ENCODE measurements at places on chromosomes 5 and 9. TPM values are rescaled to one million over a fixed set of nuclear protein-coding genes. Genes with fewer than 3 reads are reported as not detected.

DOLPP1 gene
- polyA plus RNA-seq, result 40.5 TPM

TLX3 gene
- not detected for polyA plus RNA-seq

GCNT4 gene
- polyA plus RNA-seq, result not detected

ALDH7A1 gene
- polyA plus RNA-seq, result not detected

PCDHB16 gene
- polyA plus RNA-seq, result not detected

DMRTA1 gene
- polyA plus RNA-seq, result not detected

HARS1 gene
- 81.7 TPM for polyA plus RNA-seq

BTNL3 gene
- 0.44 TPM for polyA plus RNA-seq

NTNG2 gene
- polyA plus RNA-seq, result 0.01 TPM

UGT3A2 gene
- not detected for polyA plus RNA-seq

FOXD4 gene
- 0.81 TPM for polyA plus RNA-seq

BTNL8 gene
- polyA plus RNA-seq, result not detected

DENND4C gene
- polyA plus RNA-seq, result 13.3 TPM

RPL37 gene
- 4,956 TPM for polyA plus RNA-seq

HSPB3 gene
- 6.9 TPM for polyA plus RNA-seq

SNAPC3 gene
- 21.4 TPM for polyA plus RNA-seq

SPINK7 gene
- polyA plus RNA-seq, result not detected

- no peak for DNase-seq
Measured at GRCh38 chr5:17282283-17283120, 65.1 kb downstream of the BASP1 start.

- peak; percentile 62 for DNase-seq
Measured at GRCh38 chr9:109903515-109904138, 123.6 kb downstream of the PALM2AKAP2 start.

DNA sequence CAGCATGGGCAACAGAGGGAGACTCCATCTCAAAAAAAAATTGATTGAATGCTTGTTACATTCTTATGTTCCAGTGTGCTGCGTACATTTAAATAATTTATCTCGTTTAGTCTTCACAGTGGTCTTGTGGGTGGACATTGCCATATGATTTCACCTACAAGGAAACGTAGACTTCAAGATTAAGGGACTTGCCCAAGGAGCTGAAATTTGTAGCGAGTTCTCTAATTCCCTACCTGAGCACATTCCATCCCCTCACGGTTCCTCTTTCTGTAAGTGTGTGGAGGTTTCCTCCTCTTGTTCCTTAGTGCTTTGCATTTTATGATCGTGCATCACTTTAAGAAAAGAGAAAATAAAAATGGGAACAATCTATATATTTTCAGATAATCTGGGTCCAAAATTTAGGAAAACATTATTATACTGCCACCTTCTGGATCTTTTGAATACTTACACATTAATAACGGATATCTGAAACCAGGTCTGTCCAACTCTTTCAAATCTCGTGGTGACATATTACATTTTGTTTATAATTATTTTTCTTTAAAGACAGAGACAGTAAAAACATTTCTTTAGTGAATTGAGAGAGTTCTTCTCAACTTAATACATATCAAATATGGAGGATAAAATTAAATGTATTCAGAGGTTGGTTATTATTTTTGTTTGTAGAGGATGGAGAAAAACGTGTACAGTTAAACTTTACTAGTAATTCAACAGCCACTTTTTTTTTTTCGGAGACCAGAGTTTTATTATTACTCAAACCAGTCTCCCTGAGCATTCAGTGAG, 29.9 kb upstream of the C7 start:
- DNase-seq, result peak; percentile 43

- no peak for DNase-seq
Measured at GRCh38 chr5:9479361-9479760, 66.5 kb downstream of the SEMA5A start.

GRCh38 chr9:114207034-114207810, 51.9 kb downstream of the COL27A1 start:
- DNase-seq, result no peak

GRCh38 chr5:178259623-178260536, 27.3 kb upstream of the PHYKPL start:
- DNase-seq, result no peak

DNA sequence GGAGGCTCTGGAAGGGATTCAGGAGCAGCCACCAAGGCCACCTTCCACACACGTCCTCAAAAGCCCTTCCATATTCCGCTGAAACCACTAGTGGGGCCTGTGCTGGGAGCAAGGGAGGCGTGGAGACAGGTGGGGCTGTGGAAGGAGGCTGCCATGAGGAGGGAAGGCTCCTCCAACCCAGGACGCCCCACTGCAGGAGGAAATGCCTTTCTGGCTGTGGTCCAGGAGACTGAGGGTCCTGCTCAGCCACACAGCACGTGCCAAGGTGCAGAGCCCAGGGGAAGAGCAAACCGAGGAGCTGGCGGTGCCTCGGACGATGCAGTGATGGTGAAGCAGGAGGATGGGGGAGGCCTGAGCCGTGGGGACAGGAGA, 49.5 kb downstream of the ADAMTS2 start:
- no peak for DNase-seq

GRCh38 chr9:83569326-83569725, 31.1 kb upstream of the FRMD3 start:
- no peak for DNase-seq

- no peak for DNase-seq
Measured at GRCh38 chr5:10552183-10553143, 11.4 kb upstream of the ANKRD33B start.

GRCh38 chr9:134163371-134164196, 780 bp downstream of the RNU6ATAC start:
- DNase-seq, result no peak

DNA sequence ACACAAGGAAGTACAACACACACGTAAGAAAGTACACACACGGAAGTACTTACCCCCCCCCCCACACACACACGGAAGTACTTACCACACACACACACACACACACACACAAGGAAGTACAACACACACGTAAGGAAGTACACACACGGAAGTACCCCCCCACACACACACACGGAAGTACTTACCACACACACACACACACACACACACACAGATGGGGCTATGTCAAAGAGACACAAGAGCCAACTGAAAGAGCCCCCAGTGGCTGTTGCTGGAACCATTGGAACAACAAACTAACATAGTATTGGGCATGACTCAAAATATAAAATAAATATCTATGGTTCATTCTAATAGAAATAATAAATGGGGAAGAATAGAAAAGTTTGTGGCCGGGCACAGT, 4.9 kb upstream of the MAPK9 start:
- no peak for DNase-seq

- peak; percentile 91 for DNase-seq
Measured at GRCh38 chr5:34656001-34656699, at the start of gene RAI14. Gene RAI14, plus strand, starts transcription at chr5:34656328. Its CDS starts 30,592 bp downstream, at chr5:34686920.

- no peak for DNase-seq
Measured at GRCh38 chr9:91541734-91542133, 118.1 kb upstream of the NFIL3 start.

DNA sequence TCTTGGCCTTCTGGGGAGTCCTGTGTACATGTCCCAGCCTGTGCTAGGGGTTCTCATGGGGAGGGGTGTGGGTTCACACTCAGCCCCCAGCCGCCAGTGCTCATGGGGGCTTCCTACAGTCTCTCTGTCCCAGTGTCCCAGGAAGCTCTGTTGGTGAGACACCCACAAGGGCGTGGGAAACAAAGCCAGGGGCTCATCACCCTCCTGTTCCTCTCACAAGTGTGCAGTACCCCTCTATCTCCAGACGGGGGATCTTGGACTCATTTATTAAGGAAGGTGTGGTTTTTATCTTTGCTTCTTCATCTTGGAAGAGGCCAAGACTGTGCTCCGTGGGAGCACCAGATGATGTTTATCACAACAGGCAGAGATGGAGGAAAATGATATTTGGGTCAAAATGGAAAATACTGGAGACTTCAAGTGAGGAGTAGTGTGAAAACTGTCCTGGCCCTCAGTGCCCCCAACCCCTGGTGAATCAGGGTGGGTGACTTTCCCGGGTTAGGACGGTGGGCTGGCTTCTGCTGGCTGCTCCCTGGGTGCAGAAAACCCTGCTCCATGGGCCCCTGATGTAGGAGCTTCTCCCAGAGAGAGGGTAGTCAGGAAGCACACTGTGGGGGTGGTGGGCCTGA, 15.2 kb downstream of the TMEM171 start:
- peak; percentile 43 for DNase-seq

DNA sequence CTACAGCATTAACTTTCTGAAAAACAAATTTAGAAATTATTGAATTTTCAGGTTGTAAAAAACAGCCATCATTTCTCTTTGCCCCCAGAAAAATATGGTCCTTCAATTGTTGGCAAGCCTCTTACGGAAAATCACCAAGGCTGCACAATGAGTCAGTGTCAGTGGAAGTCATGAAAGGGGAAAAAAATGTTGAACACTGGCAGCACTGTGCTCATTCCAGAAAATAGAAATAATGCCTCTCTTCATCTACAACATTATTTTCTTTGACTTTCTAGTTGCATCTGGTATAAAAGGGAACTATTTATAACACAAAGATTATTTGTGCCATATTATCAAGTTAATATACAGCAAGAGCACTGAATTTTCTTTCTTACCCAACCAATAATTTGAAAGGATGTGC, 26.7 kb upstream of the STK32A start:
- DNase-seq, result no peak

DNA sequence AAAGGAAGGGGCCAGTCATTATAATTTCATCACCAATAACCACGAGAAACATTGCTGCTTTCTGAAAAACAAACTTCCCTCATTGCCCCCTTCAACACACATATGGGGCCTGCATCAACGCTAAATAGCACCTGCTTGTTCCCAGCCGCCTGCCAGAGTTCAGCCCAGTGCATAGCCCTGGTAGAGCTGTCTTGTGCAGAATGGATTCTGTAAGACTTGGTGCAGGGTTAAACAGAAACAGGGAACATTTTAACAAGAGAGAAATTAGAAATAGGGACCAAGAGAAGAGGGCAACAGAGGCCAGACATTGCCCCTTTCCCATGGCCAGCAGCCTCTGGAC, 56.7 kb downstream of the UBE2QL1 start:
- no peak for DNase-seq

DNA sequence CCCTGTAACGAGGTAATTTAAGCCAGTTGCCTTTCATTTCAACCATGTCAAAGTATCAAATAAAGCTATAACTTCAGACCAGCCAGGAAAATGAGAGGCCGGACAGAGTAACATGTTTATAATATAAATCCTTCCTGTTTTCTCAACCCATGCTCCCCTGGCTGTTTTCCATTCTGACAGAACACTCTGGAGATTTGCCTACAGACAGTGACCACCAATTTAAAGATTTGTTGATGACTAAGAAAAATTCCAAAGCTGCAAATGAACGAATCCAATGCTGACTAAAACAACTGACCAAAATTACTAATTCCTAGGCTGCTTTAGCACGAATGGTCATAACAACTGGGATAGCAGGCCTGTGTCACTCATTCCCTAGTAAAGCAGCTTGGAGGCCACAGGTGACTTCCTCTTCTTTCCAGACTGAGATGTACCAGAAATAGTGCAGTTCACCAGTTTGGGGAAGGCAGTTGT, 141.4 kb downstream of the AOPEP start:
- no peak for DNase-seq

DNA sequence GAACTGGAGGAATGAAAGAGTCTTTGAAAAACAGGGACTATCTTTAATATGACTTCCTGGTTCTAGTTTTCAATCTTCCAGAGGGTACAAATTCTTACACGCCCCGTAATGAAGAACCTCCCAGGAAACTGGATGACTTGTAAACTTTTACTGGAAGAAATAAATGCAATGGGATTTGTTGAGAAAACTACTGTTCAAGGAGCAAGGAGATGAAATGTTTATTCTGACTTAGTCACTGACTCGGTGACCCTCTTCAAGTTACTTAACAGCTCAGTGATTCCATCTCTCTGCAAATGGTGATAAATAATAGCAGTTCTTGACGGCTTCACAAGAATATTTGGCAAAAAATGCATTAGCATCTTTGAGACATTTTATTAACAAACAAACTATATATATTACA, 858.6 kb downstream of the PTPRD start:
- DNase-seq, result no peak

DNA sequence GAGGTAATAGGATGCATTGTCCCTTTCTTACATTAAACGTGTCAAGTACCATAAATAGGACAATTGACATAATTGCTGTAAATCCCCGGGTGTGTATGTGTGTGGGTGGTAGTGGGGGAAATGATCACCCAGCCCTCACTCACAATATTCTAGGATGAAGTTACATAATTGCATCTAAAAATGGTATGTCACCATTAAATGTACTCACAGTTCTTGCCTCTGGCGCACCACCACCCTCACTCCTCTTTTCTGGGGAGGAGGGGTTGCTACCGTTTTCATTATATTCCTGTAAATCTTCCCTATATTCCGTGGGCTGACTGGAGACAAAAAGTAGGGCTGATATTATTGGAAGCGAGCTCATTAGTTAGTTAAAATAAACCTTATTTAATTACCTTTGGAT, 563.8 kb downstream of the TLR4 start:
- DNase-seq, result no peak

DNA sequence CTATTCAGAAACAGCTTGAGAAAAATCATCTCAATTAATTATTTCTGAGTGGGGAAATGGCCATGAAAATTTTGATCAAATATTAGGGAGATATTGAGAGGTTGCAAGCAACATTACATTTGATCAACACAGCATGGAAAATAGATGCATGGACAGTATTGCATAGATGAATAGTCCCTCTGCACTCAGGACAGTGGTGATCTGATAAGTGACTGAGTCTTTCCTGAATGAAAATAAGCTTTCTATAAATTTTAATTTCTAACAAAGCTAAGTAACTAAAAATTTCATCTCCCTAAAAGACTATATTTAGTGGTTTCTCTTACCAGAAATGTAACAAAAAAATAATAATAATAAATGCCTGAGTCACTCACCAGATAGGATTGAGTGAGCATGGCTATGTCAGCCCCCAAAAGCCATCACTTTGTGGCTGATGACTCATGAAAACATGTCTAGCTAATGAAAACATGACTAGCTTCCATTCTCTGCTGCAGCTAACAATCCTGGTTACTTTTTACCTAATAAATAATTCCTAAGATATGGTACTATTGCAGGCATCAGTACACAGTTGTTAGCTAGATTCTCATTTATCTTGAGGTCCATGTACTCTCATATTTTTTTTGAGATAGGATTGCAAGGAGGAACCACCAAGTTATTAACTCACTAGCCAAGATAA, 1294.8 kb upstream of the ACO1 start:
- no peak for DNase-seq

DNA sequence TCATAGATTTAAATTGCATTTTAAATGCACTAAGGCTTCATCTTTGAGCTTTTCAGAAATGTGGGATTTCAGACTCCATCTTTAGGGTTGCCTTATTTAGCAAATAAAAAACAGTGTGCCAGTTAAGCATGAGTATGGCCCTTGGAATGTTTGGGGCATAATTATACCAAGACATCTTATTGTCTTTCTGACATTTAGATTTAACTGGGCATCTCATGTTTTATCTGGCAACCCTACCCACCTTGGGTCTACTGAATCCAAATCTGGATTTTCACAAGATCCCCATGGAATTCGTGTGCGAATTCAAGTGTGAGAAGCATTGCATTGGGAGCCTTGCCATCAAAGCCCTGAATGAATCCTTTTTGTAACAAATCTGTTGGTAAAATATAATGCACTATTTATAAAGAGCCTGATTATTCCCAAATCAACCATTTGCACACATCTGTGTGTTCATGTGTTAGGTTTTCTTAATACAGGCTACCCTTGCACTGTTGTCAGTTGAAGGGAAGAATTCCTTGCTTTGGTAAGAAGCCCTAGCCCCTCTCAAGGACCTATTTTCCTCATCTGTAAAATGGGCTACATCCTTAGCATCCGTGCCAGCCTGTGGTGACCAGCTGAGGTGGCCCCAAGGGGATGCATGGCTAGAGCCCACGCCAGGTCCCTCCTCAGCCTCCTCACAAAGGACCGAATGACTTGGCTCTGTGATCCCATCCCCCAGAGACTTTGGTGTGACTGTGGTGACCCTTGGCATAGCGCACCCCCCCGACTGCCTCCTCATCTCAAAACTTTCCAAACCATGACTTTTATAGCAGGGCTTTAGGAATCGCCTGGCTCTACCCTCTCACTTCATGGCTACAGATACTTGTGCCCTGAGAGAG, 8.1 kb downstream of the GSN start:
- no peak for DNase-seq

Data from K562 (cell line).